IMR-90 (cell line): ENCODE measurements at places on chromosomes 1 and 21. TPM values are rescaled to one million over a fixed set of nuclear protein-coding genes. Genes with fewer than 3 reads are reported as not detected.
A peak's percentile ranks its signal among the peaks of the same experiment; 100 is the strongest.

DNA sequence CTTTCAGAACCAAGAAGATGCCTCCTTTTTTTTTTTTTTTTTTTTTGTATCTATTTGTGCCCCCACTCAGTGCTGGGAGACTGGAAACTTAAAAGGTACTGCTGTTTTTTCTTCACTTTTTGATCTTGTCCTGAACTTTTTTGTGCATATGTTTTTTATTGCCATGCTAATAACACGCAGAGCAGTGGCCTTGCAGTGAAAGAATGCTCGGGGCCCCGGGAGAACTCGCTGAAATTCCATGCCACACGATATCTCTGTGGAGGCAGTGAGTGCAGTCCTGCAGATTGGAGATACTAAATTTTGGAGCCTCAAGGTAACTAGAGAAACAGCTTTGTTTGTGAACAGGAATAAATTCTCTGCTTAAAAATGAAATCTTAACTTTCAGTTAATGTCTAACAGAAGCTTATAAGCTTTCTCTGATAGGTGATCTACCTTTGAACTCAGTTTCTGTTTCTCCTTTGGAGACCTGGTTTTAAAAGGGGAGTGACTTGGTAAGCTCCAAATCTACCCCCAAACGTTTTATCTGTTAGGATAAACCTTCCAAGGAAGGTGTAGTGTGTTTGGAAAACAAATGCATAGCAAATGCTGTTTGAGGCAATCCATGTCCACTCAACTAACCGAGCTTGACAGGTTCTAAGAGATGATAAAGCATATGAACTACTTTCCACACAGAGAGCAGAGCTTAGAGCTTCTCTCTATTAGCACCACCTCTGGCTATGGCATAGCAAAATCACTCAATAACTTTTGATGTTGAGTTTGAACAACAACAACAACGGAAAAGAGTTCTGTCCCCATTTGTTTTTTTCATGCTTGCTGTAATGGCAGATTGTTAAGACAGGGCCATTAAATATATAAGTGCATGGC is 113.7 kb upstream of the PLXNA2 start:
- DNase-seq, result no peak

DNA sequence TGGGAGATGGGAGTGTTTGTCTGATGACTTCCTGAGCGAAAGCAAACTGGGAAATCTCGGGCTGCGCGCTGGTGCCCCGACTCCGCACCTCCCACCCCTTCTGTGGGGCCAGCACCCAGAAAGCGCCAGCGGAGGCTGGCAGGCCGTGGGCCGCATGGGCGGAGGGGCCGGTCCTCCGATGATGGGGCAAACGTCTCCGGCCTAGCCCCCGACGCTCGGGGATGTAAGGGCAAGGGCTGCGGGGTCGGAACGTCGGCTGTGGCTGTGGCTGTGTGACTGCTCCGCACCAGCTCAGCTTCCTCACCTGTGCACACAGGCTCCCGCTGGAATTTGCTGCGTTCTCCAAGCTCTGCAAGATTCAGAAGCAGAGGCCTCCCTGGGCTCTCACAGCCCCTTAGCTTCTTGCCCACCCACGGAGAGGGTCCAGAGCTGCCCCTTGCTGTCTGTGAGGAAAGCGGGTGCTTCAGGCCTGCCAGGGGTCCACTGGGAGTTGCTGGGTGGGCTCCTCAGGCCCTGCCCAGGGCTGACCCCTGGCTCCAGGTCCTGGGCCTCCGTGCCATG is 35.0 kb downstream of the COL18A1 start:
- DNase-seq, result no peak

- DNase-seq, result no peak
Measured at GRCh38 chr1:214688891-214689290, 85.9 kb downstream of the CENPF start.

DNA sequence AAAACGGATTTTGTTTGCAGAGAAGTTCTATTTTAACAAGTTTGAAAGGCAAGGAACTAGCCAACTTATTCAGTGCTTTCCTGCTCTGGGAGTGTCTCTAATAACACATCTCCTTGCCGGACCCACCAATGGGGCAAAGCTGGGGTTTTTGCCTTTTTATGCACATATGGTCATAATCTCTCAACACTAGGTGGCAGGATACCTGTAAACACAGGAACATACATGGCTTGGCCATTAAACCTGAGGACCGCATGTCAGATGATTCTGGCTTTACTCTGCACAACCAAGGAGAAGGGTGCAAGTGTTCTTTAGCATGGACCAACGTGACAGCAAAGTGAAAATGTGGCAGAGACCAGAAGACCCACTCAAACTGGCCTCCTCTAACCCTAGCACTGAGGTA is 4.9 kb downstream of the TMEM9 start:
- DNase-seq, result peak; percentile 44

DNA sequence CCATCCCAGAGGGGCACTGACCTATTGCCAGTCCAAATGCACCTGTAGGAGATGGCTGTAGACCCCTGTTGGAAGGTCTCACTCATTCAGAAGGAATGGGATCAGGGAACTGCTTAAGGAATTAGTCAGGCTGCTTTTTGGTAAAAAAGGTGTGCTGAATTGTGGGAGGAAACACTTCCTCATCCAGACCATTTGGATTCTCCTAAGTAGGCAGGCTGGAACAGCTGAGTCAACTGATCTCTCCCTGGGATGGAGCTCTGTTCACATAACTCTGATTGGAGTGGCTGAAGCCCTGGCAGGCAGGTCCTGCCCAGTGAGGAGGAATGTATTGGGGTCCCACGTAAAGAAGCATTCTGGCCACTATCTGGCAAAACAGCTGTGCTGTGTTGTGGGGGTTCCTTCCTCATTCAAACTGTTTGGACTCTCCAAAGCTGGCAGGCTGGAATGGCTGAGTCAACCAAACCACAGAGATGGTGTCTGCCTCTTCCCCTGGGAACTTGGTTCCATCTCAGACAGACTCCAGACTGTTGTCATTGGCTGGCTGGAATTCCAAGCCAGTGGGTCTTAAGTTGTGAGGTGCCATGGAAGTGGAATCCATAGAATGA is 70.7 kb upstream of the PDC start:
- peak; percentile 65 for DNase-seq

DNA sequence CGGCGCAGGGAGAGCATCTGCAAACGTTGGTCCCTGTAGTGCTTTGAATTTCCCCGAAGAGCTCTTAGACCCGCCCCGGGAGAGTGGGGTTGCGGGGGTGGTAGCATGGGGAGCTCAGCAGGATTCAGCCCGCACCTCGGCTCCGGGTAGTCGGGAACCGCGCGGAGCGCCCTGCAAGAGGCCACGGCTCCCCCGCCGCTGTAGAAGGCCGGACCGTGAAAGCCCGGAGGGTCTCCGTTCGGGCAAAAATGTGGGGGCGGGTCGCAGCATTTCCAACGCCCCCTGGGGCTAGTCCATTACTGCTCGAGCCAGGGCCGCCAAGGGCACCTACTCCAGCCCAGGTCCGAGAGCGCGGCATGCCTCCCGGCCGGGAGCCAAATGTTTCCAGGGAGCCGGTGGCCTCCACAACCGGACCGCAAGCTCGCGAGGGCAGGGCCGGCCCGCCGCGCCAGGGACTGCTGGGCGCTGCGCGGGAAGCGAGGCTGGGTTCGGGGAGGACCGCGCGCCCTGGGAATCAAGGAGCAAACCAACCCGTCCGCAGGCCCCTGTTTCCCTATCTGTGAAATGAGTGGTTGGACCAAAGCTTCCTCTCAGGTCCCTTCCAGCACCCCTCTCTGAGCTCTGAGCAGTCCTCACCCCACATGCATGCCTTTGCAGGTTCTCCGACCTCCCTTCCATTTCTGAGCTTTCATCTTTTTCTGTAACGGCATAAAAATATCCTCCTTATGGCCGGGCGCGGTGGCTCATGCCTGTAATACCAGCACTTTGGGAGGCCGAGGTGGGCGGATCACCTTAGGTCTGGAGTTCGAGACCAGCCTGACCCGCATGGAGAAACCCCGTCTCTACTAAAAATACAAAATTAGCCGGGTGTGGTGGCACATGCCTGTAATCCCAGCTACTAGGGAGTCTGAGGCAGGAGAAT is 775 bp upstream of the TMEM63A start:
- peak; percentile 23 for DNase-seq

- no peak for DNase-seq
Measured at GRCh38 chr1:243726806-243727502, 123.1 kb downstream of the AKT3 start.

DNA sequence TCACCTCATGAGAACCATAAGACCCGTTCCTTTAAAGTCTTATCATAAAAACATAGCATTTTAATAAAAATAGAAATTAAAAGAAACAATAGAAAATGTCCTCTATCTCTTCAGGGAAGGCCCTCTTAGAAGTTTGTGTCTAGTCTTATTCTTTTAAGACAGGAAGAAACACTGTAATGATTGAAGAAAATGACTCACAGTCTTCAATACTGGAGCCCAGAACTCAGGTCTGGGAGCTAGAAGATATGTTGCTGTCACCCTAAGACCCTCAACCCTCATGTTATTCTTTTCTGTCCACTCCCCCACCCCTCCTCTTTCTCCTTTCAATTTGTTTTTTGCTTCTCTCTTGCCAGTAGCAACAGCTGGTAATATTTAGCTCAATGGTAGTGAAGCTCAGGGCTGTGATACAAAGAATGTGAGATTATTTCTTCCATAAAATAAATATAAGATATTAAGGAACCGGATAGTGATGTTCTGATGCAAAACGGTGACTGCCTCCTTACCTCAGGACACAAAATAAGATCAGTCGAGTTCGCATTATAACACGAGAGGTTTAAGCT is 12.0 kb downstream of the DUSP10 start:
- DNase-seq, result peak; percentile 59

The OVAAL gene
- not detected in 2 replicates for total RNA-seq

The GNG4 gene
- total RNA-seq, result 0.18 and 0.28 TPM in 2 replicates

The ASAP3 gene
- 15.3 and 18.6 TPM in 2 replicates for total RNA-seq

The RAB42 gene
- total RNA-seq, result 0.83 and 0.90 TPM in 2 replicates

The ATP1A2 gene
- total RNA-seq, result under 0.01 and 0.28 TPM in 2 replicates
